ENCODE measurements at places on chromosomes 2 and 18. TPM values are rescaled to one million over a fixed set of nuclear protein-coding genes. Genes with fewer than 3 reads are reported as not detected.

RUFY4 gene
- 0.12 TPM for total RNA-seq

MALL gene
- 27.4 TPM for total RNA-seq

MEIS1 gene
- total RNA-seq, result 13.6 TPM

MOGAT1 gene
- total RNA-seq, result not detected

LRP2 gene
- total RNA-seq, result 8.1 TPM

VWA3B gene
- not detected for total RNA-seq

DNA sequence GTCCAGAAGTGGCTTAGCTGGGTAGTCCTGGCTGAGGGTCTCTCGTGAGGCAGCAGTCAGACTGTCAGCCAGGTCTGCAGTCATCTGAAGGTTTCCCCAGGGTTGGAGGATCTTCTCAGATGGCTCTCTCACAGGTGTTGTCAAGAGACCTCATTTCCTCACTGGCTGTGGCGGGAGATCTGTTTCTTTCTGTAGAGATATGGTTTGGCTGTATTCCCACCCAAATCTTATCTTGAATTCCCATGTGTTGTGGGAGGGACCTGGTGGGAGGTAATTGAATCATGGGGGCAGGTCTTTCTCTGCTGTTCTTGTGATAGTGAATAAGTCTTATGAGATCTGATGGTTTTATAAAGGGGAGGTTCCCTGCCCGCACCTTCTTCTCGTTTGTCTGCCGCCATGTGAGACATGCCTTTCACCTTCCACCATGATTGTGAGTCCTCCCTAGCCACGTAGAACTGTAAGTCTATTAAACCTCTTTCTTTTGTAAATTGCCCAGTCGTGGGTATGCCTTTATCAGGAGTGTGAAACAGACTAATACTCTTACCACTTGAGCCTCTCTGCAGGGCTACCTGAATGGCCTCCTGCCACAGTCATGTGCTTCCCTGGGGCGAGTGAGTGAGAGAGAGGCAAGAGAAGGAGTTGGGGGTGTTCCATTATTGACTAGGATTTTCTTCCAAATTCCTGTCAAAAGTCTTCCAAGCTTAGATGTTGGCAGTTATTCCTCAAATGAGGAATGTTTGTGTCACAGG, 23.6 kb downstream of the MALT1 start:
- H3K27me3 ChIP-seq, result no peaks in the 10 kb centered on the region
- H3K4me3 ChIP-seq, result no peak overlapping the region
- H3K4me1 ChIP-seq, result no peaks in the 10 kb centered on the region
- H3K27ac ChIP-seq, result no peak overlapping the region
- no peak for DNase-seq

DNA sequence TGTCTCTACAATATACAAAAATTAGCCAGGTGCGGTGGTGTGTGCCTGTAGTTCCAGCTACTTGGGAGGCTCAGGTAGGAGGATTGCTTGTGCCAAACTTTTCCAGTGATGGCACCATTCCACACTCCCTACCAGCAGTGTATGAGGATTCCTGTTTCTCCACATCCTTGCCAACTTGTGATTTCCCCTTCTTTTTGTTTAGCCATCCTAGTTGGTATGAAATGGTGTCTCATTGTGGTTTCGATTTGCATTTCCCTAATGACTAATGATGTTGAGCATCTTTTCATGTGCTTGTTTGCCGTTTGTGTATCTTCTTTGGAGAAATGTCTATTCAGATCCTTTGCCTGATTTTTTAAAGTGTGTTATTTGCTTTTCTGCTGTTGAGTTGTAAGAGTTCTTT, 41.0 kb downstream of the EPB41L5 start:
- H3K27me3 ChIP-seq, result no peaks in the 10 kb centered on the region
- no peak overlapping the region for H3K27ac ChIP-seq
- no peaks in the 10 kb centered on the region for H3K36me3 ChIP-seq
- DNase-seq, result no peak
- H3K4me1 ChIP-seq, result no peaks in the 10 kb centered on the region

- no peak overlapping the region for H3K4me3 ChIP-seq
- no peaks in the 10 kb centered on the region for H3K36me3 ChIP-seq
- no peaks in the 10 kb centered on the region for H3K27me3 ChIP-seq
- H3K27ac ChIP-seq, result no peak overlapping the region
Observed at GRCh38 chr2:45373534-45373933, 237.5 kb downstream of the SRBD1 start.

- H3K27ac ChIP-seq, result no peak overlapping the region
- no peak for DNase-seq
- no peaks in the 10 kb centered on the region for H3K4me1 ChIP-seq
- H3K36me3 ChIP-seq, result no peaks in the 10 kb centered on the region
Observed at GRCh38 chr2:206218796-206219499, 55.5 kb upstream of the ZDBF2 start.

DNA sequence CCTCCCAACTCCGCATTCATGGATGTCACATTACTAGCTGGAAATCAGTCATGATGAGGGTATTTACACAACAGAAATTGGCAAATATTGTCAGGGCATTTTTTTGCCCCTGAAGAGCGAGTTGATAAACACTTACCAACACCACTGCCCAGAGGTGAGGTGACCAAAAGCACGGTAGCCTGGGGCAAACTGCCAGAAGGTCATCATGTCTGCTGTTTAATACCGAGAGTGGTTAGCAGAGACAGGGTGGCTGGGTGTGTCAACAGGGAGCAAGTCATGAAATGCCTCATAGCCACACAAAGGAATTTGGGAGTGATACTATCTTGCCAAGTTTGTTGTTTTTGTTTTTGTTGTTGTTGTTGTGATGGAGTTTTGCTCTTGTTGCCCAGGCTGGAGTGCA, 37.0 kb upstream of the EPC2 start:
- no peak overlapping the region for H3K4me3 ChIP-seq
- no peaks in the 10 kb centered on the region for H3K36me3 ChIP-seq

DNA sequence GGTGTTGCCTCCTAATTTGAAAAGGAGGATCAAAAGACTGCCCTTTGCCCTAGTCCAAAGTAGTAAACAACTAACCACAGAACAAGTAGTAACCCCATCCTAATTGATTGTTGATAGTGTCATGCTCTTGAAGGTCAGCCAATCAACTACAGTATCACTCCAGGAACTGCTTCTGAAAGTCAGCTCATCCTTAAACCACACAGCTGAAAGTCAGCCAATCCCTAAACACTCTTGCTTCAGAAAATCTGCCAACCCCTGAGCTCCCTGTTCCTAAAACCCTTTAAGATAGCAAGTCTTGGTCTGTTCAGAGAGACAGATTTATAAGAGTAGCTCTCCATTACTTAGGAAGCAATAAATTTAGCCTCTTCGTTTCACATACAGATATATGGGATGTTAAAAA, 51.6 kb upstream of the CPO start:
- H3K4me1 ChIP-seq, result no peaks in the 10 kb centered on the region
- DNase-seq, result no peak
- H3K27ac ChIP-seq, result no peak overlapping the region

GRCh38 chr18:50806208-50806616, 13.6 kb downstream of the MRO start:
- no peak overlapping the region for H3K27ac ChIP-seq
- H3K4me1 ChIP-seq, result no peaks in the 10 kb centered on the region
- H3K27me3 ChIP-seq, result no peaks in the 10 kb centered on the region
- H3K4me3 ChIP-seq, result no peak overlapping the region

GRCh38 chr2:861655-862354, 88.8 kb upstream of the SNTG2 start:
- DNase-seq, result no peak
- no peaks in the 10 kb centered on the region for H3K27me3 ChIP-seq
- H3K4me3 ChIP-seq, result no peak overlapping the region

DNA sequence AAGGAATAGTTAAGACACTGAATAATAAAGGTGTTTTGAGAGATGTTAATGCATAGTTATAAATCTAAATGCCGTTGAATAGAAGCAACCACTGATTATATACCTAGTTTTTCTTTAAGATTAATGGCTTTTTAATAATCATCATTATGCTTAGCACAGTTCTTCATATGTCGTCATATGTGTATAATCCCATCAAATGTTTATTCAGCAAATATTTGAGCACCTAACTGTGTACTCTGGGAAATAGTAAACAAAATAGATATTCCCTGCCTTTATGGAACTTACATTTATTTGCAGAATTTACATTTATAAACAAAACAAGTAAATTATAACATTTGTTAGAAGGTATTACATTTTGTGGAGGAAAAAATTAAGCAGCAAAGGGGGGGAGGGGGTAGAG, 9.8 kb downstream of the NUP35 start:
- no peaks in the 10 kb centered on the region for H3K4me1 ChIP-seq
- no peak overlapping the region for H3K4me3 ChIP-seq
- H3K27ac ChIP-seq, result no peak overlapping the region
- no peaks in the 10 kb centered on the region for H3K27me3 ChIP-seq
- peaks cover 16% of the 10 kb centered on the region for H3K36me3 ChIP-seq

- H3K27ac ChIP-seq, result no peak overlapping the region
- DNase-seq, result no peak
- no peak overlapping the region for H3K4me3 ChIP-seq
- H3K4me1 ChIP-seq, result peaks cover 11% of the 10 kb centered on the region
Observed at GRCh38 chr2:26911911-26912861, 58.3 kb upstream of the MAPRE3 start.

Measured in right atrium auricular region (tissue), 2 donors.